T-helper 1 cell (primary cell): ENCODE measurements at places on chromosomes 7 and 10.

DNA sequence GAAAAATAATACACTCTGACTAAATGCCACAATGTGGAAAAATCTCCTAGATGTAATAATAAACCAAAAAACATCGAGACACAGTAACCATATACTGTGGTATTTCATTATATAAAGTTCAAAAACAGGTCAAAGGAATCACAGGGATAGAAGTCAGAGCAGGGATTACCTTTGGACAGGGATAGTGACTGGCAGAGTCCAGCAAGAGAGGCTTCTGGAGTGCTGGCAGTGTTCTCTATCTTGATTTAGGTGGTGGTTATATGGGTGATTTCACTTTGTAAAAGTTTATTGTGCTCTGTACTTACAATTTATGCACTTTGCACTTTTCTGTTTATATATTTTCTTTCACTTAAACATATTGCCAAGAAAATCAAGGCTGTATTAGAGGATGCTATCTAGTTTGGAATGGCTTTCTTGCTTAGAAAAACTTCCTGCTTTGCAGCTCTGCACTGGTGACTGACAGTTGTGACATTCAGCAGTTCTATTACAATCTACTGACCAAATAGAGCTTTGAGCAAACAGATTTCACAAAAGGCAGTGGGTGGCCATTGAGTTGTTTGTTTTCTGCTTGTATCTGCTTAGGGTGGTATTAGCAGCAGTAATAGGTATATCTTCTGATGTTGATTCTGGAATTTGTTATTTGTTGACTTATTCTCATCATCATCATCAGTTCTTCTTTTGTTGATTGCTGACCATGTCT, 263.6 kb upstream of the LRGUK start:
- DNase-seq = no peak

DNA sequence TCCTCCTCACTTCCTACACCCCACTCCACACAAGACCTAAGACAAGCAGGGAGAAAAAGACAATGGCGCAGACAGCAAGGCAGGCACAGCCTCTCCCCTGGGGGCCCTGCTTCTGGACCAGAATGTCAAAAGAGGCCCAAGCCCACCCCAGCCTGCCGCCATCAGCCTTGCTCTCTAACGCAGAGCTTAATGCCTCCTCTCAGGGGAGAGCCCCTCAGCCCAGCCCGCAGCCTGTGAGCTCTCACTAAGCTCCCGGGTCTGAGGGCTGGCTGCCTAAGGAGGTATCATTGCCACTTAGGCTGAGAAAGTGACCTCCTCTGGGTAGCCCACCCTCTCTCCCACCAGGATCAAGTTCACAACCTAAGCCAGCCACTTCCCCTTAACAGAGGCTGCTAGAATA, 16.7 kb downstream of the SLIT1 start:
- no peak for DNase-seq

DNA sequence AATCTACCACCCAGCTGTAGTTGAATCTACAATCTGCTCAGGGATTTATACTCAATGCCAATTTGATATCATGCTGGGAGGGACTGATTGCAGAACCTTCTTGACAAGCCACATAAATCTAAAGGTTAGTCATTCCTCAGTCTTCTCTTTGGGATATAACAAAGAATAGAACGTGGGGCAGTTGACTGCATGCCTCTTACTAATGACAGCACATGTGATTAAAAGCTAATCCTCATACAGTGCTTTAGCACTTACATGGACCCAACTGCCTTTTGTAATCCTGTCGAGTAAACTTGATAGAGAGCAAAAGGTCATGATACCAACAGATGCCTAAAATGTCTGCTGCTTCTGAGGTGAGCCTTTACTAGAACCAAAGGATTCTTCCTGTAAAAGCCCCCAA, 12.3 kb downstream of the KLHL7 start:
- DNase-seq = no peak

GRCh38 chr7:9017286-9017685, 583.9 kb downstream of the NXPH1 start:
- DNase-seq = no peak

GRCh38 chr7:44461387-44461786, 29.1 kb downstream of the NUDCD3 start:
- DNase-seq = peak; percentile 80
